ENCODE measurements at places on chromosomes 2 and 18.

GRCh38 chr18:44590956-44591670 is 89.6 kb upstream of the SETBP1 start:
- DNase-seq, result no peak

- no peak for DNase-seq
Observed at GRCh38 chr18:56770097-56770496, 118.9 kb downstream of the WDR7 start.

GRCh38 chr2:11616851-11617415 is 53.1 kb downstream of the NTSR2 start:
- DNase-seq, result no peak

GRCh38 chr2:78780256-78780655 is 245.2 kb upstream of the REG3G start:
- no peak for DNase-seq

- no peak for DNase-seq
Observed at GRCh38 chr2:24258718-24259117, 83.9 kb downstream of the FAM228A start.

DNA sequence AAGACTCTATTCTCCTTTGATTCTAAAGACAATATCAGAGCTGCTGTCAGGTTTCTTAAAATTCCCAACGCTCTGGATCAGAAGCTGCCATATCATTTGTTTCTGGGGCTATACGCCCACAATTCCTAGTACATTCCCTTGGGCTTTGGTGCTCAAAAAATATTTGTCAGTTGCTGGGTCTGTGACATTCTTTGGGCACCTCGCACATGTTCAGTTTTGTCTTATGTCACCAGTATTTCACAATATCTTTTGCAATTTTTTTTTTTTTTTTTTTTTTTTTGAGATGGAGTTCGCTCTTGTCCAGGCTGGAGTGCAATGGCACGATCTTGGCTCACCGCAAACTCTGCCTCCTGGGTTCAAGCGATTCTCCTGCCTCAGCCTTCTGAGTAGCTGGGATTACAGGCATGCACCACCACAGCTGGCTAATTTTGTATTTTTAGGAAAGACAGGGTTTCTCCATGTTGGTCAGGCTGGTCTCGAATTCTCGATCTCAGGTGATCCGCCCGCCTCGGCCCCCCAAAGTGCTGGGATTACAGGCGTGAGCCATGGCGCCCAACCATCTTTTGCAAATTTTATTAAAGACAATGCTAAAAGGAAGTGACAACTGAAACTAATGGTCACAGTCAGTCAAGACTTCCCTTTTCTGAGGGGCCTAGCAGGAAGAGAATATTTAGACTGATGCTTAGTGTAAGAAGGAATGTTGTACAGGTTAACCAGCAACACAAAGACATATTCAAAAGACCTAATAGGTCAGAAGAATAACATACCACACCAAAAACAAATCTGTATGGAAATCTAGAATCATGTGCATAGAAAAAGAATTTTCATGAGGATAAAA is 6.8 kb downstream of the ZNF397 start:
- DNase-seq, result no peak

GRCh38 chr2:197297772-197298318 is 12.7 kb downstream of the ANKRD44 start:
- no peak for DNase-seq

- no peak for DNase-seq
Observed at GRCh38 chr2:44051593-44052347, 56.0 kb upstream of the LRPPRC start.

GRCh38 chr2:196361606-196362326 is 190.4 kb upstream of the STK17B start:
- DNase-seq, result no peak

DNA sequence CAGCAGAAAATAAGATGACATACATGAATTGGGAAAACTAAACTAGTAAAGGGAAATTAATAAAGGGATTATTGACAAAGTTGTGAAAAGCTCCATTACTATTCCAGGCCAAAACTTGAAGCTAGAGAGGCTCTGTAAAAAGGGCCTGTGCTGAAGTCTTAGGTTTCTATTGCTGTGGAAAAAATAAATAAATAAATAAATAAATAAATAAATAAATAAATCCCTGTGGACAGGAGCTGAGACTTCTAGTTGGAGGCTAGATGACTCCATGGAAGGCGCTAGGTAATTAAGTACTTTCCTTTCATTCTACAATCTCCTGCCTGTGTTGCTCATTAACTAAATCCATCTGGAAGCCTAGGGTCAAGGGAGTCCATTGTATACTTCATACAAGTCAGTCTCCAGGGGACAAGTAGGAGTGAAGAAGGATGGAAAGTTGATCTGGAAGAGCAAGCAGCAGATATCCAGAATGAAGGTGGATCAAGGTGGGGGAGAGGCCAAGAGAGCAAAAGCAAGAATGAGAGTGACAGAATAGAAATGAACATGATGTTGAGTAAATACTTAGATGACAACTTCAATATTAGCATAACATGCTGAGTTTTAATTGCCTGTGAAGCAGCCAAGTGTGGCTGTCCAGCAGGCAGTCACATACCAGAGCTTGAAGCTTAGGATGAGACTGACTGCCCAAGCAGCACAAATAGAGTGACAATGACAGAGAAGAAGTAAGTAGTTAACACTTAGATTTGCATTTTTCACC is 26.2 kb upstream of the CCNT2 start:
- no peak for DNase-seq

GRCh38 chr2:167784084-167784425 is 463.3 kb downstream of the STK39 start:
- DNase-seq, result no peak

GRCh38 chr2:16304876-16305590 is 360.6 kb downstream of the CYRIA start:
- DNase-seq, result no peak

DNA sequence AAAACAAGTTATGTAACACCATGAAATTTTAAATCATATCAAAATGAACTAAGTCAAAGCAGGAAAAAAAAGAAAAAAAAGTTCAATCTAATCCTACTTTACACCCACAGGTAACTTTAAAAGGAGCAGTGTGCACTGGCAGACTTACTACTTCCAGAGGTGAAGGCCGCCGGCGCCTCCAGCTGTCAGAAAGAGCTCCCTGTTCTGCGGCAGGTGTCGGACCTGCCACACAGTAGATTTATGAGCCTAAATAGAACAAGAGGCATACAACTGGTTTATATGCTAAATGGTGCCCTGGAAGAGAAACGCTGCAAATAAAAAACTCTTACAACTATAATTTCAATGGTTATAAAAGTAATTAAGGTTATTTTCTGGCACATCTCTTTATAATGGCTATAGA is 23.1 kb upstream of the PNO1 start:
- DNase-seq, result no peak

DNA sequence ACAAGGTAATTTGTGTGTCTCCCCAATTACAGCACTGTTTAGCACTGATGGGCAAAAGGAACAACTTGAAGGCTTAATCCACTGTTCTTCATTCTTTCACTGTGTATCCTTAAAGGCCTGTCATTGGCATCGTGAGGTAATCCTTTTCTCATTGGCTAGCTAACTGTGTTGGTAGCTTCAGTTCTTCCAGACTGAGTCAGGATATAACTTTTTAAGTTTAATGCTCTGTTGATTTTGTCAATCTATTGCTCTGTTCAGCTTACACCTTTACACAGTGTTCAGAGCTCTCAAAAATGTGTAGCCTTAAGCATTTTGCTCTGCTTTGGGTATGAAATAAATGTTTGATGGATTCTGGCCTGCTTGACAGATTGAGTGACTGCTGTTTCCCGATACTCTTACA is 148.2 kb downstream of the KIAA1328 start:
- no peak for DNase-seq

DNA sequence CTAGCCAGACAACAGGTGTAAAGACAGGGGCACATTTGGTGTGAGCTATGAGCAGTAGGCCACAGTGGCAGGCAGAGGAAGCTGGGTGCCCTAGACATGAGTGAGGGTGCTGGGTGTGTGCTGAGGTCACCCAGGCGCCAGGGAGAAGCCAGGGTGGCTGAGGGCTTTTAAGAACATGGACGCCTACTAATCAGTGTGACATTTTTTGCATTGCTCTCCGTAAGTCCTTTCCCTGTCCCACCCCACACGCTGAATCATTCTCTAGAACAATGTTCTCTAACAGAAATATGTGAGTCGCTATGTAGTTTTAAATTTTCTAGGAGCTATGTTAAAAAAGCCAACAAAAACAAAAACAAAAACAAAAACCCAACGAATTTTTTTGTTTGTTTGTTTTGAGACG is 204.5 kb upstream of the REV1 start:
- no peak for DNase-seq

GRCh38 chr2:9795071-9795470 is 48.2 kb upstream of the TAF1B start:
- DNase-seq, result no peak

GRCh38 chr2:43302182-43302960 is 76.0 kb upstream of the ZFP36L2 start:
- no peak for DNase-seq

DNA sequence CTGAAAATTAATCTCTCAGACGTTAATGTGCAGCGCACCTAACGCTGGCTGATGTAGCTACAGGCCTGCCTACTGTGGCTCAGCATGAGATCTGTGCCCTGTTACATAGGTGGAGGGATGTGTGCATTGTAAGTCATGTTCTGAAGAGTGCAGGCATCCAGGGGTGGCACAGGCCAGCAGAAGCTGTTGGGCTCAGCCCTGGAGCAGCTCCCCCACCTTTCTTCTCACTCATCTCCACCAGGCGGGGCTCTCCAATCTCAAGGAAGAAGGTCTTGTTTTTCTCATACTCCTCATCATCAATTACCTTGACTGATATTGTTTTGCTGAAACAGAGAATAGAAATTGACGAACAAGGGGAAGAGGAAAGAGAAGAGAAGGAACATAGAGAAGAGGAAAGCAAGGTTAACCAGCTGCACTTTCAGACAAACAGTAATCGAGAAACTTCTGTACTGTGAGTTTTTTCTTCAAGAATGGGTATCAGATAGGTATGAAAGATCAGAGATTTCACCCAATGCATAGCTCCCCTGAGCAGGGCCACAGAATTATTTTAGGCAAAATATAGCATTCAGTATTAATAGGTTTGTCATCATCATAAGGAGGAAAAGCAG is 273.6 kb downstream of the SLC8A1 start:
- DNase-seq, result no peak

GRCh38 chr2:191228861-191229260 is 16.3 kb upstream of the MYO1B start:
- no peak for DNase-seq

DNA sequence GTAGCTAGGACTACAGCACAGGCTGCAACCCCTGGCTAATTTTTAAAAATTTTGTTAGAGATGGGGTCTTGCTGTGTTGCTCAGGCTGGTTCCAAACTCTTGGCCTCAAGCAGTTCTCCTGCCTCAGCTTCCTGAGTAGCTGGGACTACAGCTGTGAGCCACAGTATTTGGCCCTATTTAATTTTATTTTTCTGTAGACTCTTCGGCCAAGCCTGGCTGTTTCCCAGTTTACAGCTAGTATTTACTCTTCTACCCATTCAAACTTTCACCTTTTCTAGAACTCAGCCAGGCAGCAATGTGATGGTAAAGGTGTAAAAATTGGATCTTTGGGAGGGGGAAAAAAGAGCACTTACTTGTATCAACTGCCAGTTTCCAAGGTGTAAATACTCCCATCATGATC is 35.3 kb downstream of the SH3RF3 start:
- DNase-seq, result no peak

DNA sequence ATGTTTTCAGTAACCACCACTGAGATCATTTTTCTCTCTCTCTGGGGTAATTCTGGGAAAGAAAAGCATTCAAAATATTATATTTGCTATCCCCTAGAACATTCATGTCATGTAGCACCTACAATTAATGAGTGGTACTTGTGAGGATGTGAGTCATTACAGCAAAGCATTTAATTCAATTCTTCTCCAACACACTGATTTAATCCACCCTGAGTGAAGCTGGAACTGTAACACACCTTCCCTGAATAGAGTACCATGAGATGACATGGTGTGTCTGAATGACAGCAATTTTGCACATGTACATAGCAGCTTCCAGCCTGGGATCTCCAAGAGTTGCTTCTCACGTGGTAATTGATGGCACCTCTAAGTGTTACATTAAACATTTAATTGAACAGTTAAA is 207.1 kb upstream of the SLC14A2 start:
- DNase-seq, result no peak

DNA sequence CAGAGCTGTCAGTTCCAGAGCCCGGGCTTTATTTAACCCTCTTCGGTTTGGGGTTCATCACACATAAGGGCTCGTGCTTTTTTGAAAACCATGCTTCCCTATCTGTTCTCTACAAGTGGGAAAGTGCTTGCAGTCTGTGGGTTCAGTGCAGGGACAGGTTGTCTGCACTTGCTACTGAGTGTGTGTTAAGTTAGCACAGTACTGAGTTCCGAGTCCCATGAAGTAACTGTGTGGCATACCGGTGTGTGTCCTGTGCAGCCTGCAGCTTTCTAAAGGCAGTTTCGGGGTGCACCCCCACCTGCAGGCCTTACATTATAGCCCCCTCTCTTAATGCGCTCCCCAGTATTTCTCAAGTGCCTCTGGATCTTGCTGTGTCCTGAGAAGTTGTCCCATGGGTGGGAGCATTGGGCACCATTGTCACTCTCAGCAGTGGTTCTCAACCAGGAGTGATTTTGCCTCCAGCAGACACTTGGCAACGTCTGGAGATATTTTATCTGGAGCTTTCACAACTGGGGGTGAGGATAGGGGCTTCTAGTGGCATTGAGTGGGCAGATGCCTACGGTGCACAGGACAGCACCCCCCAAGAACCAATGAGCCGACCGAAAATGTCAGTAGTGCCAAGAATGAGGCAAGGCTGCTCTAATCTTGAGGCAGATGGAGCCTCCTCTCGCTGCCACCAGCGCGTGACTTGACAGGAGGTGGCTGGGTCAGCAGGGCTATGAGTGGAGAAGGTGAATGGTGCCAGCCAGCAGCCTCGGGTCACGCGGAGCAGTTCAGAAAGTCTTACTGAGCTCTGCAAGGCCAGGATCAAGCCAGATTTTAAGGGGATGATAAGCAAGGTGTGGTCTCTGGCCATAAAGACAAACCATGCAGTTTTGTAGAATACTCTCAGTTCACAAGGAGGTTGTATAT is 152.2 kb downstream of the SMAD7 start:
- DNase-seq, result no peak

DNA sequence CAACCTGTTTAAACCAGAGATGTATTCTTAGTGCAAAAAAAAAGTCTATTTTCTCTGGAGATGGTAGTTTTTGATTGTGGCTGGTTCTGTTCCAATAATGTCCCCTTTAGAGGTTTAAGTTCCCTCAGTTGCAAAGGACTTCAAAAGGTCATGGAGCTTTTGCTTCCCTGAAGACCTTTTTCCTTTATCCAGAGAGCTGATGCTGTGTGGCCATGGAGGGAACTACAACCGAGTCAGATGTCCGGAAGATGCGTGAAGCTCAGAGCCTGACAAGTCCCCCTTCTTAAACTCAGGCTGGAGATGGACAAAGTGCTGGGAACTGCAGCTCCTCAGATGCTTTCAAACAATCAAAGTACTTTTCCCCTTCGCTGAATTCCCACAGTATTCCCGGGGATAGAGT is 176.1 kb downstream of the TMEM18 start:
- DNase-seq, result no peak

GRCh38 chr2:224584111-224584784 is 915 bp downstream of the CUL3 start:
- no peak for DNase-seq

All from CD4-positive, alpha-beta T cell treated with Interleukin-6 at 100 ng/mL for 8 hours (primary cell).